ENCODE measurements at places on chromosomes 2 and 18. TPM values are rescaled to one million over a fixed set of nuclear protein-coding genes. Genes with fewer than 3 reads are reported as not detected.
A peak's percentile ranks its signal among the peaks of the same experiment; 100 is the strongest.

ABCB11 gene
- total RNA-seq: not detected

EPB41L5 gene
- 32.3 TPM for total RNA-seq

ZNF385B gene
- 2.9 TPM for total RNA-seq

DNA sequence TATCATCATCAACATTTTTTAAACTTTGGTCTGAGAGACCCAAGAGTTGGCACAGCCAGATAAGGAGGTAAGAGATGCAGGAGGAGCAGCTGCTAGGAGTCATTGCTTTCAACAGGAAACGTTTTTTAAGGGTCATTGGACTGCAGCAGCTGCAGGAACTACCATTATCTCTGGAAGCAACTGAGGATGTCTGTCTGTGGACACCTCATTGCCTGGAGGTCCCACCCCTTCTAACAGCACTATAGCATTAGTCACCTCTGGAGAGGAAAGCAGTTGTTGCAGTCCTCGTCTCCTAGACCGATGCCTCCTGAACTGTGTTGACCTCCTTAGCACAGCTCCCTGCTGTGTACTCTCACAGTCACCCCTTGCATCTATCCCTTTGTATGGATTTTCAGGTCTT, 21.5 kb upstream of the FSHR start:
- no peak for DNase-seq

DNA sequence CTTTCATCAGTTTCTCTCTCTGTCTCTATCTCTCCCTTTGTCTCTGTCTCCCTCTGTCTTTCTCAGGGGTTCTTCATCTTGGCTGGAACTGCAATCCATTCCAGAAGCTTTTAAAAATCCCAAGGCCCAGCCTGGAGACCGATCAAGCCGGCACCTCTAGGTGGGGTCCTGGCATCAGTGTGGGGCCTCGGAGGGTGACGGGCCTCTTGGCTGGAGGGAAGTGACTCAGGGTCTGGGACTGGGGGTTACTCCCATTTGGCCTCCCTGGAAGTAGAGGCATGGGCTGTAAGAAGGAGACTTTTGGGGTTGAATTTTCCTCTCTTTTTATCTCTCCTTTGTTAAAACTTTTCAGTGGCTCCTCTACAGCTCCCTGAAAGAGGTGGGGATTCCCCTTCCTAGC, 52.8 kb upstream of the OTOF start:
- DNase-seq: no peak

UGT1A10 gene
- not detected for total RNA-seq

EPAS1 gene
- 3.7 TPM for total RNA-seq

DNA sequence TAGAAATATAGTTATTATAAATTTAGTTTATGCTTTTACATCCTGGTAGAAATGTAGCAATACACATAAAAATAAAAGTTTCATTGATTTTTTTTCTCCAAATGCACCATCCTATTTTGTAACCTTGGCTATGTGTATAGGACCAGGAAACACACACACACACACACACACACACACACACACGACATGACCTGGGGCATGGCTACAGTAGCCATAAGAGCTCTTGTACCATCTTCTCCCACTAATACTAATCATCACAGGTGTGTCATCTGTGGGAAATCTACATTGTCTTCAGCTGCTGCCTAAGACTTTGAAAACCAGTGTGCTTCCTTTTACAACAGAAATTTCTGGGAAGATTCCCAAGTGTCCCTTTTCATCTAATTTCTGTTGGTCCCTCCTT, 144.3 kb downstream of the MCFD2 start:
- DNase-seq: no peak

DNA sequence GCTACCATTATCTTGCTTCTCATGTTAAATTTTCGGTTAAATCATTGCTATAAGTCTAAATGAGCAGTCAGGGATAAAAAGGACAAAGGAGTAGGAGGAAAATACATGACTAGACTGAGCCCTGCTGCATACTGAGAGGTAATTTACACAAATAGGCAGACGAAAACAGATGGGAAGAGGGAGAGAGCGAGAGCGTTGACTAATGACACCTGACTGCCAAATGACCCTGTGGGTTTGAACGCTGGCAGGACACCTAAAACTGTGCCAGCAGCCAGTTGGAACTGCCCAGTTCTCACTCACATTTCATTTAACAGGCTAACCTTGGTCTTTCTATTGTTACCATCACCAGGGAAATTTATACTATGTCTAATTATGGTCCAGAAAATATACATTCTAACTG, 978.2 kb downstream of the CPS1 start:
- DNase-seq: no peak

TMEM163 gene
- 2.8 TPM for total RNA-seq

GRCh38 chr18:52343731-52344340, 3.8 kb downstream of the DCC start:
- DNase-seq: no peak

DNA sequence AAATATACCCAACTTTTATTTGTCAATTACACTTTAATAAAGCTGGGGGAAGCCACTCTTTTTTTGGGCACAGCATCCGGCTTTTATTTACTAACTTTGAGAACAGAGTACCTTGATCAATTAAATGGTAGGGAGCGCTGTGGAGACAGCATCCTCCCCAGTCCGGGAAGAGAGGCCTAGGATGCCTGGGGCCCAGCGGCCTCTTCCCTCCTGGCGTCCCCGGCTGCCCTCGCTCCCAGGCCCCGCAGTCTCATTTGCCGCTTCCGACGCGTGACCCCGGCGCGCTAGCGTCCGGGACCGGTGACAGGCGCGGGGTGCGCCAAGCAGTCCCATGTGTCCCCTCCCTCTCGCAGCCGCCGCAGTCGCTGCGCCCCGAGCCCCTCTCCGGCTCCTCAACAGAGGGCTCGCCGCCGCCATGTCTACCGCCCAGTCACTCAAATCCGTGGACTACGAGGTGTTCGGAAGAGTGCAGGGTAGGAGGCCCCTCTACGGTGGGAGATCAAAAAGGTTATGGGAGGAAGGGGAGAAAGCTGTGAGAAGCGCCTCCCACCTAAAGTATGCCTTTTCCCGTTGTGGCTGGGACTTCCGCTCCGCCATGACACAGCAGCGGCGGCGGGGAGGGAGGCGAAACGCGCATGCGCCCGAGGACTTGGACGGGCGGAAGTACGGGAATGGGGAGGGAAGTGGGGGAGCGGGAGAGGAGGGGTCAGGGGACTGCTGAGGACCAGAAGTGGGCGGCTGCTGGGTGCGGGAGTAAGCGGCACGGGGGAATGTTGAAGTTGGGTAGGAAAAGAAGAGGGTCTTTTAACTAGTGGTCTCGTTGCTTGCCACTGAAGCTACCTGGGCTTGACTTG, at the start of gene ACYP2:
ACYP2 (plus strand) TSS at position 332 of the 854 bp plus-strand sequence.
- peak; percentile 66 for DNase-seq

- no peak for DNase-seq
Observed at GRCh38 chr2:200378652-200379290, 72.3 kb downstream of the SPATS2L start.

PLGLB1 gene
- 0.54 TPM for total RNA-seq

DNA sequence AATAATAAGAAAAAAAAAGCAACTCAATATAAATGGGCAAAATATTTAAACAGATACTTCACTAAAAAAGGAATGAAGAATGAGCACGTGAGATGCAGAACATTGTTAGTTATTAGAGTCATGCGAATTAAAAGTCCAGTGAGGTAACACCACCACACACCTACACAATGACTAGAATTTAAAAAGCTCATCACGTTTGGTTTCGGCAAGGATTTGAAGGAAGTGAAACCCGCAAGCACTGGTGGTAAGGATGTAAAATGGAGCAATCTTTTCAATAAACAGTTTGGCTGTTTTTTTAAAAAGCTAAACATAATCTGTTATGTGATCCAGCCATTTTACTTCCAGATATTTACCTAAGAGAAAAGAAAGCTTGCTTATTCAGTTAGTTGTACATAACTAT, 1181.6 kb upstream of the CELF4 start:
- no peak for DNase-seq

GRCh38 chr2:208686665-208687064, 280.1 kb downstream of the PTH2R start:
- DNase-seq: no peak

GRCh38 chr2:188130317-188130716, 161.4 kb upstream of the GULP1 start:
- no peak for DNase-seq

GRCh38 chr18:57772387-57772799, 30.7 kb downstream of the ATP8B1 start:
- no peak for DNase-seq

MAIP1 gene
- 28.5 TPM for total RNA-seq

- DNase-seq: no peak
Observed at GRCh38 chr18:55448420-55448819, 139.6 kb downstream of the TCF4 start.

GRCh38 chr2:177952151-177952550, 120.4 kb downstream of the PDE11A start:
- no peak for DNase-seq

DNA sequence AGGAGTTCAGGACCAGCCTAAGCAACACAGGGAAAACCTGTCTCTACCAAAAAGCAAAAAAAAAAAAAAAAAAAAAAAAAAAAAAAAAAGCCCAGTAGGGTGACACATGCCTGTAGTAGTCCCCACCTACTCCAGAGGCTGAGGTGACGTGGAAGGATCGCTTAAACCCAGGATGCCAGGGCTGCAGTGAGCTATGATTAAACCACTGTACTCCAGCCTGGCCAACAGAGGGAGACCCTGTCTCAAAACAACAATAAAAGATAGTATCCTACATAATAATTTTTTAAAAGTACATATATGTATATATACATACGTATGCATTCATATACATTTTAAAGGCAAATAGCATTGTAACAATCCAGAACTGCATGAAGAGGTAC, 51.7 kb downstream of the SOS1 start:
- DNase-seq: no peak

RMDN2 gene
- 3.5 TPM for total RNA-seq

ING5 gene
- 47.4 TPM for total RNA-seq

DNA sequence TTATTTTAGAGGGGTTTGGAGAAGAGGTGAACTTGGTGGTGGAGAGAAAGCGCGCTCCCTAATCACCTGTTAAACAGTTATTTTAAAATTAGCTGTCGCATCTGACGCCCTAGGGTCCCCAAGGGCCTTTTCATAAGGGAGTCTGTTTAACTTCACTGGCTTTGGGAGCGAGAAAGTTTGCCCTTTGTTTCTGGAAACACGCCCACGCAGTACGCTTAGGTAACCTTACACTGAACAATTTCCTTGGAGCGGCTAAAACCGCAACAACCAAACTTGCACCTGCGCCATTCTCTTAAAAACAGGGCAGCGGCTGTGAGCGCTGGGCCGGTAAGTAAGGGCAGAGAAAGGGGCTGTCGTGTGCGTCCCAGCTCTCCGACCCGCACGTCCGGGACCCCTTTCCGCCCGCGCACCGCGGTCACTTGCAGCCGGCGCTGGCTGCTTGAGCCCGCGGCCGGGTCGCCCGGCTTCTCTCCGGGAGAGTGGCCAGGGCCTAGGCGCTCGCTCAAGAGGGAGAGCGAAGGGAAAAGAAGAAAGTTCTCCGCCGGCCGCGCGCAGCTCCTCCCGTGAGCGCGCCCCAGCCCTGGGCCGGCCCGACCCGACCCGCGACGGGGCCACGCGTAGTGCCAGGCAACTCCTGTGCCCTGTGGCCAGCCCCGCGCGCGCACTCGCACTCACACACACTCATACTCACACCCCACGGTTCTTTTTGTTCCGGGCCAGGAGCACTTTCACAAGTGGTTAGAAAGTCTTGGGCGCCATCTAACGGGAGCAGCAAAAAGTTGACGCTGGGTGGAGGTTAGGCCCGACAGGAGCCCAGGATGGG, 19.2 kb downstream of the POU3F3 start:
- peak; percentile 88 for DNase-seq

DNA sequence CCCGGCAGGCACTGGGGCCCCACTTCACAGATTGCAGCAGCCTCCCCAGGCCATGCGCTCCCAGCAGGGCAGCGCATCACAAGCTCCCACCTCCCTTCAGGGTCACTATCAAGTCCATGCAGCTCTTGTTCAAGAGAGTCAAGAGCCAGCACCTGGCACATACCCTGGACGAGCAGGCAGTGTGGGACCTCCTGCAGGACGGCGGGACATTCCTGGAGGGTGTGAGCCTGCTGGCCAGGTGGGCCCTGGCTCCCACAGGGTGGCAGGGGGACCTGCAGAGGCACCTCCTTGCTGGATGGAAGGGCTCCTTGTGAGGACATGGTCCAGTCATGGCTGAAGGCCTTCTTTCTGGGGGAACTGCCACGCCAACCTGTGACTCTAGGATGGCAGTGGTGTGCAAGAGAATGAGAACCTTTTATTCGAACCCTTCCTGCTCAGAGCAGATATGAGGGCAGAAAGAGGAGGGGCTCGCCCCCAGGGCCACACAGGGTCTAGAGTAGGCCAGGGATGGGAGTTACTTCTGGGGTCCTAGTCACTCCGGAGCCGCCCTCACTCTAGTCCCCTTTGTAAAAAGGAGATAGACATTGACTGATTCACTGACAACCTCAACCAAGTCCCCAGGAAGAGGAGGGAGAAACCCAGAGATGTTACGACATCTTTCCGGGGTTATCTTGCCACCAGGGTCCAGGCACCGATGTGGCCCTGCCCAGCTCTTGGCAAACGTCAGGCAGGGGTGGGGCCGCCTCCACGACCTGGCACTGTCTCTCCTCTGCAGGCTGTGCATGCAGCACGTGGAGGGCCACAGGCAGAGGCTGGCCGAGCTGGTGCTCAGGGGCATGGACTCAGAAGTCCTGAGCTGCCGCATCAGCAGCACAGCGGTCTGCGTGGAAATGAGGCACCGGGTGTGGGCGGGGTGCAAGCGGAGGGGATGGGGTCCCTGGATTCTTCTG, 31.3 kb downstream of the HJURP start:
- DNase-seq: no peak

DNA sequence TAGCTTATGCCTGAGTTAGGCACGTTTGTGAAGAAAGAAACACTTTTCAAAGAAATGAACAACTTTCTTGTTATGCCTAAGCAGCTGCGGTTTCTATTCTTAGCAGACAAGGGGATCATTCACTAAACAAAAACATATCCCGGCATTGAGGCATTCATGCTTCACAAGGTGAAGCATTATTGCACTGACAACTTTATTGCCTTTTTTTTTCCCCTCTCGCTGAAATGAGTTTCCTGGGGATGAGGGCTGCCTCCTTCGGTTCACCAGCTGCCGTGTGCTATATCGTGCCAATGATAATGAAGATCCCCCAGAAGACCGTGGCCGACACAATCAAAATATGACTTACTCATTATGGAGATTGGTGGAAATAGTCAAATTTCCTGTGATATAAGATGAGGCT, 288.2 kb upstream of the ST6GAL2 start:
- DNase-seq: no peak

- DNase-seq: no peak
Observed at GRCh38 chr18:64333584-64333983, 184.7 kb upstream of the LINC00305 start.

CPO gene
- 1.9 TPM for total RNA-seq

GRCh38 chr2:62663920-62664795, 41.4 kb upstream of the EHBP1 start:
- no peak for DNase-seq

- DNase-seq: no peak
Observed at GRCh38 chr2:133400411-133400810, 167.9 kb downstream of the NCKAP5 start.

PTPN2 gene
- total RNA-seq: 54.5 TPM

DNA sequence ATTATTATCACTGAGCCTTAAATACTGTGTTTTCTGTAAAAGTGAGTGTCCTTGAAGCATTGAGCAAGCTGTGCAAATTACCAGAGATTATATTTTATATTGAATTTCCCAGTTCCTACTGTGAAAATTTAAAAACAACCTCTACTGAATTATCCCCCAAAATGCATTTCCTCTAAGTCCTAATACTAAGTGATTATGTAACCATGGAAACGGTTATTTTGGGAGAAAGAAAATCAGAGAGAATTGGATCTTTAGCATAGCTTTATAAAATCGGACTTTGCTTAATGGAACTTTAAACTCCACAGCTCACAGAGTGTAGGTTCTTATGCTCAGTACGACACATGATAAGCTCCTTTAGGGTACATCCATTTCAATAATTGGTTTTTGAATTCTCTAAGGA, 19.3 kb upstream of the CHMP1B start:
- DNase-seq: no peak

GRCh38 chr2:152406119-152406835, 71.3 kb downstream of the FMNL2 start:
- DNase-seq: no peak
